ENCODE measurements at places on chromosomes 3 and 15. TPM values are rescaled to one million over a fixed set of nuclear protein-coding genes. Genes with fewer than 3 reads are reported as not detected.

- peak; percentile 45 for DNase-seq
These were observed 97.2 kb downstream of the TBC1D5 start for GRCh38 chr3:17645074-17645698.

DNA sequence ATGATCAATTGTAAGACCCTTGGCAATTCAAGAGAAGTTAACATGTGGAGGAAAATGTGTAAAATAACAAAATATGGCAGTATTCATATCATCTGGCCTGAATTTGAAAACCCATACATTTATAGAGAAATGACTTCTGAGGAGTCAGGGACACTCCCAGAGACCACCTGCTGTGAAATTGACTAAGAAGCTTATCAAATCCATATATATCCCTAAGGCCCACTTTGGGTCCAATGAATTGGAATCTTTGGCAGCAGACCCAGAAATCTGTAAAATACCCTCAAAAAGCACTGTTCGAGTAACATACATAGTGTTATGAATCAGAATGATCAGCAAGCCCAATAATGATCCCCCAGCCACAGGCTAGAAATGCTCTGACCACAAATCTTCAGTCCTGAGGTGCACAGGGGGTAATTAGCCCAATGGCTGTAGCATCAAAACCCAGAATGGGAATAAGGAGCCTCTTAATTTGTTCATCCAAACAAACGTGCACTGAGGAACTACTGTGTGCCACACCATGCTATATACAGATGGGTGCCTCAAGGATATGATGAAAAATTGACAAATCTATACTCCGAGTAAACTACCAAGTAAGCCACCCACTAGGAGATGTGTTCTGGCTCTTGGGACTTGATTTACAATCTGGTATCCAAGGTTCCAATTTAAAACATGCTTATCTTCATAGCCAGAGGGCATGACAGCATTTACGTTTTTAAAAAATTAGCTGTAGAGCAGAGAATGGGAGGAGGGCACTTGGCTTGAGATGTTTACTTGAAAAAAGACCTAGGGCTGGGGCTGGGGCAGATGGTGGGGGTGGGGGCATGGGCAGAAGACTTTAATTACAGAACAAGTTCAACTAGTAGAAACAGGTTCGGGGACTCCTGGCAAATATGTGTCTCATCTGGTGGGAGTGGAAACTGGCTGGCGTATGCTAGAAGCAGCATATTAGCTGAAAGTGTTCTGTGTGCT is 9.1 kb upstream of the ARHGEF3 start:
- no peak for DNase-seq

DNA sequence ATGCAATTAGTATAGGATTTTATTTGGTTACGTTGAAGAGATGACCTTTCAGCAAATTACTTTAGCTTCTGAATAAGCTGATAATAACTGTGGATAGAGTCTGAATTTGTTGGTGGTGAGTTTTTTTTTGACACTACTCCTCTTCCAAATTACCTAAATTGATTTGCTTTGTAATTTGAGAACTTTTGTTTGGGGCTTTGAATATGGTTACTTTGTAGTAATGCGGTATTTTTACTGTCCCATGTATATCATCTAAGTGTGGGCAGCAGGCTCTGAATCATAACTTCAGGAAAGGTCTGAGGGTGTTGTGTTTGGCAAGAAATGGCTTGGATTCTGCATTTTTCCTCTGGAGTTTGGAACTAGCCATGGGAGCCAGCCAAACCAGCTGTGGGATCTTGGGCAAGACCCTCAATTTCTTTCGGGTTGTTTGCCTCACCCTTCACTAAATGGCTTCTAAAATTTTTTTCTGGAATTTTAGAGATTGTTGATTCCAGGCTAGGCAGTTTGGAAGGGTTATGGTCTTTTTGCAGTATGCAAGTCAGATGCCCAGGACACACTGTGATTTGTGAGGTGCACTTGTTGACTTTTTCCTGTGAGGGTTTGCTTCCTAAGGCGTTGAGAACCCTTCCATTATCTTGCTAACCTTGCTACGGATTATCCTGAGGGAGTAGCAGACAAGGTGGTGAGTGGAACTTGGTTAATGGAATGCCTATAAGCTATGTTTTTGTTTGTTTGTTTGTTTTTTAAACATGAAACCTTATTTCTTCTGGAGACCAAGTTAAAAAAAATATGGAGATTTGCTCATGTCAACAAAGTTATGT is 10.4 kb downstream of the PTPRG start:
- no peak for DNase-seq

MST1 gene
- total RNA-seq, result 26.2 TPM

GRCh38 chr3:135007607-135008006 is 212.5 kb downstream of the EPHB1 start:
- DNase-seq, result no peak

OXTR gene
- 0.82 TPM for total RNA-seq

- no peak for DNase-seq
These were observed 50.7 kb downstream of the ADAMTS17 start for GRCh38 chr15:100291106-100291505.

GRCh38 chr3:82558081-82558480 is 796.6 kb upstream of the GBE1 start:
- no peak for DNase-seq

DNA sequence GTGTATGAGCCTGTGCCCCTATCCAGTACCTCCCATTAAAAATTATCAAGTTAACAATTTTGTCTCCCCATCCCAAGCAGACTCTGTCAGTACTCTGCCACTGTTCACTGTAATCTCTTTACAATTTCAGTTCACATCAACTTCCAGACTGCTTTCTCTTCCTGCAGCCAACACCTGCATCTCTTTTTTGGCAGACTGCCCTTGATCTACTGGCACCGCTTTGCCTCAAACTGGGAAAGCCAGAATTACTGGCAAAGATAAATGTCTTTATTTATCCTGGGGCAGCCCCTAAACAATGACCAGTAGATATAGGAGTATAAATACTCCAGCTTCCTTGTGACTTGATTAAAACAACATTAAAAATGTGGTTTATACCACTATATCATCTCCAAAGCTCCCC is 494.1 kb downstream of the ZNF385D start:
- no peak for DNase-seq

- DNase-seq, result no peak
These were observed 137.3 kb upstream of the BHLHE40 start for GRCh38 chr3:4841776-4842440.

CADM2 gene
- not detected for total RNA-seq

DNA sequence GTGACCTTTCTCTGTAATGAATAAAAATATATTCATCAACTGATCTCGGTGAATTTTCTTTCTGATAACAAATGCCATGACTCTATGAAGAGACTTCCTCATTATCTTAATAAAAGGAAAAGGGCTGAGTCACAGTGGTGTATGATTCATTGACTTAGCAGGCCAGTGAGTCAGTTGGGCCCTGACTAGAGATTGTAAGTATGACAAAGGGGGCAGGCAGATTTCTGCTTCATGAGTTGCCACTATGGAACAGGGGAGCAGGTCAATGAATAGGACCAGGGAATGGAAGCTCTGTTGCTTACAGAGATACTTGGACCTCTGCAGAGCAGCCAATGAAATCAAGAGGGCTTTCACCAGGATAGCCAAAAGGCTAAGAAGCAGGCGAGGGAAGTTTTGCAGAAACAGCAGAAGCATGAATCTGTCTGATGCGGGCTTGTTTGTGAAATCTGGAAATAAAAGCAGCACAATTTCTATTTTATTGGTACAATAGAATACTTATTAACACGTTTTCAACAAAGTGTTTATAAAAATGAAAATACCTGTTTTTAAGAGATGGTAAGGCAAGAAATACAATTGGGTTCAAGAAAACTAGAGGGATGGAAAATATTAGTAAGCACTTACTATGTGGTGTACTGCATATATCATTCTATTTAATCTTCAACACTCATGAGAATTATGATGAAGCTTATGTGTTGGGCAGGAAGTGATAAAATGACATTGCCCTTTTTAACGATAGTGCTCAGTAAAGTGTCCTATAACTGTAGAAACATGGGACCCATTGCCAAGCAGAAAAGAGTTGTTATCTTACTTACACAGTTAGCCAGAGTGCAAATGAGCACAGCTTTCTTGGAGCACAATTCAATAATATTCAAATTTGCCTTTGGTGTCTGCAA is 169.8 kb upstream of the MYRIP start:
- no peak for DNase-seq

GRCh38 chr3:49122451-49122850 is 1.8 kb upstream of the USP19 start:
- DNase-seq, result no peak

DNA sequence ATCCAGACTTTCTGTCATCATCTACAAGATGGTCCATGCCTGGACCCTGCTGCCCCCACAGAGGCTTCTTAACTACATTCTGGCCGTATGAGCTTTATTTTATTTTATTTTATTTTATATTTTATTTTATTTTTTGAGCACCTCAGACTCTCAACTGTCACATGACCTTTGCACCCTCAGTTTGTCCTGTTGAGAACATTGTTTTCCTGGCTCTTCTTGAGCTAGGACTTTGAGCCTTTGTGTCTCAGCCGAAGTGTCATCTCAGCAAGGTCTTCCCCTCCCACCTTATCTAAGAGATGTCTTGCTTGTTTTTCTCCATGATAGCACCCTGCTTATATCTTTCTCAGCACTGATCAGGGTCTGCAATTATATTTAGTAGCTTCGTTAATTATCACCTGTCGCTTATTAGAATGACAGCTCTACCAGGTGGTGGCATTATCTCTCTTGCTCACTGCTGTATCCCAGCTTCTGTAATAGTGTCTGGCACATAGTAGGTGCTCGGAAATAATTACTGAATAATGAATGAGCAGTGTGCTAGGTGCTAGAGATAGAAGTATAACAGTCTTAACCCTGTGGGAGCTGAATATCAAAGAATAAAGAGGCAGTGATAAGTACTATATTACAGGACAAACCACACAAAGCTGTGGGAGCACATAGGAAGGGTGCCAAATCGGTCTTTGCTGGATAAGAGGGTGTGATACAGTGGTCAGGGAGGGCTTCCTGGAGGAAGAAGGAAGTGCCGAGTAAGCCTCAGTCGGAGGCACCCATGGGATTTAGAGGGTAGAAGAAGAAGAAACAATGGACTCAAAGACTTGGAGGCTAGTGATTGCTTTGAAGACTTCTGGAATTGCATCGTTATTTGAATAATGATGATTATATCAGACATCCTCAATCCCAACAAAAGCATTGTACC is 136.2 kb downstream of the ITPR1 start:
- no peak for DNase-seq

Measured in OCI-LY7 (cell line).